ENCODE measurements at places on chromosomes 3 and 15.

- H3K27me3 ChIP-seq, result no peaks in the 10 kb centered on the region
- H3K36me3 ChIP-seq, result no peaks in the 10 kb centered on the region
- H3K4me1 ChIP-seq, result no peaks in the 10 kb centered on the region
- no peak for DNase-seq
- H3K4me3 ChIP-seq, result no peak overlapping the region
- H3K27ac ChIP-seq, result no peak overlapping the region
Measured at GRCh38 chr3:189531271-189531670, 99.9 kb upstream of the TP63 start.

DNA sequence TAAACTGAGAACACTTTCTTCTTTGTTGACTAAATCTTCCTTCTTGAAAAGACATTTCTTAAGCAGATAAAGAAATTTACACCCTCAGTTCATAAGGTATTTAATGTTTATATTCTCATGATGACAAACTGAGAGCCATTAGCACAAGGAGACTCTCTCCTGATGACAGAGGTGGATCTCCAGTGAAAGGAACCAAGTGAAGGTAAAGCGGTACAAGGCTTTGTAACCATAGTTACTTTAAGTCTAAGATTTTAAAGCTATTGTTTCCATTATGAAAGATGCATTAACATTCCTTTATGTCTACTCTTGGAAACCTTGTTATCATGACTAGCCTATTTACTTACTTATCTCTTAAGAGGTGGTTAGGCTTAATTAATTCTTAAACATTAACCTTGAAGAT is 737.1 kb downstream of the MECOM start:
- H3K4me3 ChIP-seq, result no peak overlapping the region
- DNase-seq, result no peak
- H3K36me3 ChIP-seq, result no peaks in the 10 kb centered on the region
- no peaks in the 10 kb centered on the region for H3K4me1 ChIP-seq
- H3K27me3 ChIP-seq, result no peaks in the 10 kb centered on the region
- H3K27ac ChIP-seq, result no peak overlapping the region

- no peaks in the 10 kb centered on the region for H3K36me3 ChIP-seq
- peaks cover 32% of the 10 kb centered on the region for H3K4me1 ChIP-seq
Measured at GRCh38 chr3:186882150-186882524, 39.6 kb downstream of the ADIPOQ start.

GRCh38 chr3:121667333-121667732 is 6.6 kb upstream of the HCLS1 start:
- H3K4me1 ChIP-seq, result no peaks in the 10 kb centered on the region
- H3K36me3 ChIP-seq, result peaks cover 49% of the 10 kb centered on the region
- H3K4me3 ChIP-seq, result no peak overlapping the region
- DNase-seq, result no peak

GRCh38 chr3:128911911-128912310 is 32.5 kb downstream of the ACAD9 start:
- H3K27me3 ChIP-seq, result no peaks in the 10 kb centered on the region
- H3K4me1 ChIP-seq, result no peaks in the 10 kb centered on the region
- H3K36me3 ChIP-seq, result peaks cover 56% of the 10 kb centered on the region

DNA sequence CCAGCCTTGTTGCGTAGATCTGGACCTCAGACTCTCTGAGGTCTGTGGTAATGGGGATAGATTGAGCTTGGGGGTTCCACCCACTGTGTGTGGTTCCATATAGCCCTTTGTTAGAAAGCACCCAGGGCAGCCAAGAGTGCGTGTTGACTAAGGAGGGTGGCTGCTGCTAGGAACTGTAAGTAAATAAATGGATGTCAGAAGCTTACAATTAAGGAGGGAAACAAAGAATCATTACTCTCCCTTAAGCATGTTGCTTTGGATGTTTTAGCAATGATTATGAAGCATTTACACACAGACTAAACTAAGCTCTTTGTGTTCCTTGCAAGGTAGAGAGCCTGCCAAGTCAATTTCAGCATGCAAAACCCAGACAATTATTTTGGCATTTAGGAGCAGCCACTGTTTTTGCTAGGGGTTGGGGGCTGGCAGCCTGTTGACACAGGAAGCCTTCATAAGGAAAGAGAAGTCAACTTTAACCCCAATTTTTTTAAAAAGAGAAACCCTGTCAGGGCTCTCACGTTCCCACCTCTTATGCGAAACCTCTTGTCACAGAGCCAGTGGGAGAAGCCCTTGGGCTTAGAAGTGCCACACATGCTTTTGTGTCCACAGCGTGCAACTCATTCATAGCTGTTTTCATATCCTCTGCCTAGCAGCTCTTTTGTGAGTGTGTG is 127.8 kb downstream of the CMSS1 start:
- no peak for DNase-seq
- H3K4me3 ChIP-seq, result no peak overlapping the region
- no peaks in the 10 kb centered on the region for H3K36me3 ChIP-seq
- no peak overlapping the region for H3K27ac ChIP-seq
- H3K27me3 ChIP-seq, result no peaks in the 10 kb centered on the region

Data from CD8-positive, alpha-beta memory T cell (primary cell).